Stimulated activated CD8-positive, alpha-beta memory T cell treated with anti-CD3 and anti-CD28 coated beads, Interleukin-15, amount 100 ng/mL, for 1 hour (primary cell): ENCODE measurements at places on chromosomes 16 and 17.

DNA sequence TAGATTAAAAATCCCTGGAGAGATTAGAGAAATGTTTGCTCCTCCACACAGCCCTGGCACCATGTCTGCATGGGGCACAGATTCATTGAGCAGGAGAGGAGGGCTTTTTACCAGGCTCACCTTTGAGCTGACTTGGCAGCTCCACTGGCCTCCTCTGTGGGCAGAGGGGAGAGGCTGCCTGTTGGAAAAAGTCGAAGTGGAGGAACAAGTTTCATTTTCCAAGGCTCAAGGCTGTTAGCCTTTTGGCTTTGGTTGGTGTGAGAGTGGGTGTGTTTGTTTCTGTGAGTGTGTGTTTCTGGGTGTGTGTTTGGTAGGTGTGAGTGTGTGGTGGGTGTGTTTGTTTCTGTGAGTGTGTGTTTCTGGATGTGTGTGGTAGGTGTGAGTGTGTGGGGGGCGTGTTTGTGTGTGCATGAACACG is 5.6 kb downstream of the TMEM238L start:
- DNase-seq, result no peak

GRCh38 chr17:29155966-29156338 is 24.2 kb downstream of the MYO18A start:
- no peak for DNase-seq

DNA sequence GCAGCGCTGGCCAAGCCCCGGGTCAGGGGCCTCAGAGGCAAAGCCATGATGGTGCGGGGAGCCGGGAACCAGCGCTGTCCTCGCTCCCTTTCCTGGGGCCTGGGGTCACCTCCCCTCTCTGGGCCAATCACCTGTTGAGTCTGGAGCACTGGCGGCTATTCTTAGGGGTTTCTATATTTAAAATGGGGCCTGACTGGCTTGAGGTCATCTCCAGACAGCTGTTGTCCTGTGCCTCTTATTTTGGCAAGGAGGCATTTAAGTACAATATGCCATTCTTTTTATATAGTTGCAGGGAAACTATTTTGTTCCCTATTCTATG is at the start of gene COX6A2:
Gene COX6A2, minus strand, starts transcription at position 82 of the 319 bp plus-strand sequence. Its CDS starts 35 bp downstream, at position 47.
- no peak for DNase-seq

- no peak for DNase-seq
Measured at GRCh38 chr16:88339930-88340754, 42.6 kb upstream of the ZNF469 start.

- DNase-seq, result no peak
Measured at GRCh38 chr17:58319173-58320162, 9.1 kb downstream of the TSPOAP1 start.
